ENCODE measurements at places on chromosomes 6 and 20. TPM values are rescaled to one million over a fixed set of nuclear protein-coding genes. Genes with fewer than 3 reads are reported as not detected.

GRCh38 chr6:89406141-89406540 lies 5.9 kb downstream of the RRAGD start:
- no peak overlapping the region for H3K27ac ChIP-seq
- DNase-seq = no peak
- H3K4me1 ChIP-seq = peaks cover 1% of the 10 kb centered on the region
- no peak overlapping the region for H3K4me3 ChIP-seq

DNA sequence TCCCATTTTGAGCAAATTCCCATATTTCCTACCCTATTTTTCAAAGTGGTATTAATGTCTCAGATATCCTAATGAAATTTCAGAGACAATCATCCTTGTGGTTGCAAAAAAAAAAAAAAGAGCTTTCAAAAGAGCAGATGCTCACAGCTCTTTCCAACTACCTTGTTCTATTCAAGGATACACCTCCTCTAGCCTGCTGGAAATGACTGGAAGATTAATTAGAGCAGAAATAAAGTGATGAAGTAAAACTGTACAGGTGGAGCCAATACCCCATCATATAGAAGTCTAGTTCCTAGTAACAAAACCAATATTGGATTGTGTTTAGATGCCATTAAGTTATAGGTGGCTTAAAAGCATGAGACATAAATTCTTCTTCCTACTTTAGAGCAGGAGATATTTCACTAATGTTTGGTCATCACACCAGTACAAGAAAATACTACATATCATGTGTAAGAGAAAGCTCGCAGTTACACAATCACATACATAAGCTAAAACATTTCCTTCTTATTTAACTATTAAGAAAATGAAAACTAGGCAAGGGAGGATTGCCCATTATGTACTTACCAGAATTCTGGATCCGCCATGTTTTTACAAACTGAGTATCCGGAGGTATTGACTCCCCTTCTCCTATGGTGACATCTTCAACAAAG lies 42.4 kb downstream of the ILRUN start:
- H3K27me3 ChIP-seq = no peaks in the 10 kb centered on the region
- peaks cover 13% of the 10 kb centered on the region for H3K36me3 ChIP-seq
- H3K4me1 ChIP-seq = peaks cover 14% of the 10 kb centered on the region
- no peak for DNase-seq
- H3K4me3 ChIP-seq = no peak overlapping the region
- H3K27ac ChIP-seq = peak overlapping the region; percentile 15

DNA sequence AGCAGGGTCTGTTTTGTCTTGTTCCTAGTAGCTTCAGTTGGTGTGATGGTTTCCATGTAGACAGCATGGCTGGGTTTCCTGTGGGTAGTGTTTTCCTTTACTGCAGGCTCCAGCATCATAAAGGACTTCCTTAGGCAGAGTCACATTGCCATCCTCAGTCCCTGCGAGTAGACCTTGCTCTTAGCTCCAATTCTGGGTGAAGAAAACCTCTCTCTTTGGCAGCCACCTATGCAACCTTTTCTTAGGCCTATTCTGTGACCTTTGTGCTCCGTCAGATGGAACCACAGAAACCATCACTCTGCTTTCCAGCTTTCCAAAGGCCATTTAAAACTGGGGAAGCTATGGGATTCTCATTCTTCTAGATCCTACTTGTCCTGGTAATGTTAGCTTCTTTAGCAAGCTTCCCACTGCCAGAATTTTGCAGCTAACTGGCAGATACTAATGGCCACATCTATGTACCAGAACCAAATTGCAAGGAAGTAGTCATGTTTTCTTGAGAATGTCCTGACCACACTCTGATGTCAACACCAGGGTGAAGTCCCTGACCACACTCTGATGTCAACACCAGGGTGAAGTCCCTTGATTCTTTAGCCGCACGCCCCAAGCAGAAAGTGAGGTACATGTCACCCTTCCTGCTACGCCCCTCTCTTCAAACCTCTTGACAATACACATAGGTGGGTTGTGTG lies 646.6 kb upstream of the HS3ST5 start:
- no peak overlapping the region for H3K27ac ChIP-seq
- H3K36me3 ChIP-seq = no peaks in the 10 kb centered on the region
- H3K27me3 ChIP-seq = no peaks in the 10 kb centered on the region
- no peak for DNase-seq

DNA sequence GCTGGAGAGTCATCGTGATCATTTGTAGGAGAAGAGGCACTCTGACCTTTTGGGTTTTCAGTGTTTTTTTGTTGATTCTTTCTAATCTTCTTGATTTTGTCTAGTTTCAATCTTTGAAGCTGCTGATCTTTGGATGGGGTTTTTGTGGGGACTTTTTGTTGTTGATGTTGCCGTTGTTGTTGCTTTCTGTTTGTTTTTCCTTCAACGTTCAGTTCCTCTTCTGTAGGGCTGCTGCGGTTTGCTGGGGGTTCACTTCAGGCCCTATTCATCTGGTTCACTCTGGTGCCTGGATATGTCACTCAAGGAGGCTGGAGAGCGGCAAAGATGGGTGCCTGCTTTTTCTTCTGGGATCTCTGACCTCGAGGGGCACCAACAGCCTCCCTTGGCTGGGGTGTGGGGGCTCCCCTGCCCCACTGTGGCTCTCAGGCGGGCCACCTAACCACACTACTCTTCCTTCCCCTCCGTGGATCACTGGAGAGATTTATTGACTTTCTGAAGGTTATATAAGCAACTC lies 21.5 kb upstream of the TMEM244 start:
- H3K4me1 ChIP-seq = no peaks in the 10 kb centered on the region
- H3K27ac ChIP-seq = no peak overlapping the region
- DNase-seq = no peak
- H3K4me3 ChIP-seq = no peak overlapping the region
- H3K36me3 ChIP-seq = no peaks in the 10 kb centered on the region

DNA sequence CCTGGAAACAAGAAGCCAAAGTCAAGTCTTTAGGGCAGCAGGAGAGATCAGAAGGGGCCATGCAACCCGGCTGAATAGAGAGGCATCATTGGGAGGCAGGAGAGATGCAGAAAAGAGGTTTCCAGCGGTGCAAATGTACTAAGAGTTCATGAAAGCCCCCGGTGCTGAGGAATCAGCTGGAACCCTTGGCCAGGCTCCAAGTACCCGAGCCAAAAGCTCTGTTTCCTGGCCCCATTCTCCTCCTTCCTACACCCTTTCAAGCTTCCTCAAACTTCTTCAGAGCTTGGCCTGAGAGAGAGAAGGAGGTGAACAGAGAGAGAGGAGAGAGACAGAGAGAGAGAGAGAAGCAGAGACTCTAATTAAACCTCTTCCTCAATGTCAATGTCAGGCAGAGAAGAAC lies 433.5 kb downstream of the PRKN start:
- no peaks in the 10 kb centered on the region for H3K4me1 ChIP-seq
- H3K36me3 ChIP-seq = no peaks in the 10 kb centered on the region
- DNase-seq = no peak
- H3K27ac ChIP-seq = no peak overlapping the region
- H3K27me3 ChIP-seq = no peaks in the 10 kb centered on the region

GRCh38 chr6:113377362-113377942 lies 479.7 kb upstream of the MARCKS start:
- H3K27me3 ChIP-seq = no peaks in the 10 kb centered on the region
- DNase-seq = no peak
- no peaks in the 10 kb centered on the region for H3K36me3 ChIP-seq
- H3K4me3 ChIP-seq = no peak overlapping the region

GRCh38 chr6:56766806-56767178 lies 124.1 kb upstream of the DST start:
- H3K4me1 ChIP-seq = no peaks in the 10 kb centered on the region
- no peak overlapping the region for H3K27ac ChIP-seq
- H3K27me3 ChIP-seq = no peaks in the 10 kb centered on the region
- H3K4me3 ChIP-seq = no peak overlapping the region

DNA sequence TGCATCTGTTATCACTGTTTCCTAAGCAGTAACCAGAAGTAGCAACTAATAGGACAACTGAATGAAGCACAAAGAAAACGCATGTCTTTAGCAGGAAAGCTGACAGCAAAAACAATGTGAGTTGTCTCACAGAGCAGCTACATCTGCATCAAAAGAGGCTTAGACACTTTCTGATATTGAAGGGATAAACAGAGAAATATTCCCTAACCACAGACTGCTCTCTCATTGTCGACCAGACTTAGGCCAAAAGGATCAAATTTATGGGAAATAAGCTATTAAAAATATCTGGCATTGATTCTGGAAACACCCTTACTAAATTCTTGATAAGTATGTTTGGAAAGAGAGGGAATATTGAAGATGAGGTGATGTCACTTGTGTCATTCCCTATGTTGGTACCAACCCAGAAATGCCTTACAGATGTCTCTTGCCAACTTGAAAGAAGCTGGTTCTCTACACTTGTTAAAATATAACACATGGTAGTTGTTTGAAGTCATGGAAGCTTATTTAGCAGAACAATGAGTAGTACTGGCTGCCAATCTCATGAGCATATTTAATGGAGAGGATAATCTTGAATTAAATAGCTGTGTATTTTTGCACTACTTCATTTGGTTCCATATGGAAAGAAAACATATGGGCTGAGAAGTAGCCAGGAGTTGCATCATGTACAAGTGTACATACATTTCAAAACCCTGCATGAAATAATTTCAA lies 929.3 kb upstream of the MAN1A1 start:
- H3K4me1 ChIP-seq = no peaks in the 10 kb centered on the region
- no peak for DNase-seq
- H3K36me3 ChIP-seq = no peaks in the 10 kb centered on the region
- no peak overlapping the region for H3K4me3 ChIP-seq

- H3K27me3 ChIP-seq = no peaks in the 10 kb centered on the region
- no peaks in the 10 kb centered on the region for H3K4me1 ChIP-seq
- no peak overlapping the region for H3K27ac ChIP-seq
These were observed 280.5 kb downstream of the ADGRB3 start for GRCh38 chr6:68915586-68915985.

DNA sequence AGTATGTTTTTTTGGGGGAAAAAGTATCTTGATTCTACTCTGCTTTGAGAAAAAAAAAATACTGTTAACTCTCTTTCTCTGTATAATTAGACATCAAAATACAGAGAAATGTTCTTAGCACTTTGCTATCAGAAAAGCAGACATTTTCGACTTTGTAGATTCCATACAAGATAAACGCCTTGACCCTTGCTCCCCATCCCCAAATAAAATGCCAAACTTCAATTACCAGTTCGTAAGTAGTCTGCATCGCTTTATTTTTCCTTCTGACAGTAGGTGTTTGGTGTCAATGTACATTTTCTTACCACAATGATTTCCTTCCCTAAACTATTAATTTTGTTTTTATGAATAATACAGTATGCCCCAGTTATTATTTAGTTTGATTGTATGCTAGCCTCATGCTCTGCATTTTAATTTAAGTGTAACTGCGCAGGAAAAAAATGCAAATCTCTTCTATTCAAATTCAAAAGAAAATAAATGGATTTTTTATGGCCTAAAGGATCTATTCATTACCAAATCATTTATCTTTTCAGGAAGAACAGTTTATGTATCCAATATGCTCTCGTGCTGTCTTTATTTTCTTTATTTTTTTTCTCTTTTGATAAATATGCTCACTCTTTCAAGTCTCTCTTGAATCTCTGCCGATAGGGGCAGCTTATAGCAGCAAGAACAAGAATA lies 84.8 kb upstream of the ZNF217 start:
- no peaks in the 10 kb centered on the region for H3K27me3 ChIP-seq
- H3K4me3 ChIP-seq = no peak overlapping the region
- DNase-seq = no peak
- H3K27ac ChIP-seq = peak overlapping the region; percentile 84
- peaks cover 32% of the 10 kb centered on the region for H3K4me1 ChIP-seq

GRCh38 chr6:139644821-139645220 lies 270.4 kb upstream of the CITED2 start:
- no peaks in the 10 kb centered on the region for H3K27me3 ChIP-seq
- H3K36me3 ChIP-seq = no peaks in the 10 kb centered on the region
- no peak overlapping the region for H3K27ac ChIP-seq
- no peak for DNase-seq
- H3K4me3 ChIP-seq = no peak overlapping the region

The SYCP2L gene
- 0.28 TPM for total RNA-seq

The ASIP gene
- total RNA-seq = not detected

The NMBR gene
- not detected for total RNA-seq

Data from liver (tissue), 10 donors.